PC-3 (cell line): ENCODE measurements at places on chromosomes 5 and 9.

DNA sequence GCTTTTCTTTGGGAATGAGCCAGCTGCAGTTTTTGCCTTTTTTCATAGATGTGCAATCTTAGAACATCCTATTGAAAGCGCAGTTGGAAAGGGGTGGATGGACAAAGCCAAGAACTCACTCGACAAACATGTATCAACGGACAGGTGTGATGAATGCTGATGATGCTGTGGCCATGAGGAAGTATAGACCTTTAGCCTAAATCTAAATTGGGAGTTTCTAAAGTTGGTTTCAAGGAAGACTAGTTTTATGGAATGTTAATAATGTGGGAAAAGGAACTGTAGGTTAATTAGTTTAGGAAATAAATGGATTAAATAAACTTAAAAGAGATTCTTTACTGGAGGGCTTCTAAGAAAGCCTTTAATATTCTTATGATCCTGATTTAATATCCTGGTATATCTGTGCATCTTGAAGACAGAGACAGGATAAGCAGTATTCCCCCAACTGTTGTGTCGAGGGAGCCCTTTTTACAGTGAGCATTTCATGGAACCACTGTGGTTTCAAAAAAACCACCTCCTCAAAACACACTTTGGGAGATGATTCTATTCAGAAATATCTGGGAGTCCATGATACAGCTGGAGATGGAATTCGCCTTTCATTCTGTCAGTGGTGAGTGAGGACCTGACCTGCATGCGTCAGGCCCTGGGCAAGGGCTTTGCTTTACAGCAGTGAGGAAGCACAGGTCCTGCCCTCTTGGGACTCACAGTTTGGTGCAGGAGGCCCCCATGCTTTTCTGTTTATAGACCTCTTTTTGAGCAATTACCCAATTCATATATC is 82.6 kb downstream of the AOPEP start:
- DNase-seq, result no peak

DNA sequence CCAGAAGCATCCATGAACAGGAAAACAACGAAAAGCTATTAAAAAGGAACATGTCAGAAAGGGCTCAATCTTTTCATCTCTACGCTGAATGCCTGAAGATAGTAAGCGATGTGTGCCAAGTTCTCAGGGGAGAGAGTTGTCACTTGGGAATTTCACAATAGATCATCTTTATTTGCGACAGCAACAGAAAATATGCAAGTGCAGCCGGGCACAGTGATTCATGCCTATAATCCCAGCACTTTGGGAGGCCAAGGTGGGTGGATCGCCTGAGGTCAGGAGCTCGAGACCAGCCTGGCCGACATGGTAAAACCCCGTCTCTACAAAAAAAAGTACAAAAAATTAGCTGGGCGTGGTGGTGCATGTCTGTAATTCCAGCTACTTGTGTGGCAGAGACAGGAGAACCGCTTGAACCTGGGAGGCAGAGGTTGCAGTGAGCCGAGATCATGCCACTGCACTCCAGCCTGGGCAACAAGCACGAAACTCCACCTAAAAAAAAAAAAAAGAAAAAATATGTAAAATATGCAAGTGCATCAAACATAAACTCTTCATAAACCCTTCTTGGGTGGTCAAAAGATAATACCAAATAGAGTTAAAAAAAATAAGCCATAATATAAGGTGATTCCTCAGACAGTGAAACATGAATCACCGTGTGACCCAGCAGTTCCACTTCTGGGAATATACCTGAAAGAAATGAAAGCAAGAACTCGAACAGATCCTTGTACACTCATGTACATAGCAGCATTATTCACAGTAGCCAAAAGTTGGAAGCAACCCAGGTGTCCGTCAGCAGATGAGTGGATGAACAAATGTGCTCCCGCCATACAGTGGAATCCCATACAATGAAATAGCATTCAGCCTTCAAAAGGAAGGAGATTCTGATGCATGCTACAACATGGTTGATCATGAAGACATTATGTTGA is 16.2 kb downstream of the SFXN1 start:
- no peak for DNase-seq

GRCh38 chr5:99102073-99102697 is 173.4 kb upstream of the CHD1 start:
- DNase-seq, result no peak

- DNase-seq, result no peak
These were observed 373.3 kb downstream of the TLE4 start for GRCh38 chr9:79945016-79945415.

- DNase-seq, result no peak
These were observed 88.9 kb upstream of the CACNA1B start for GRCh38 chr9:137788561-137789294.

- no peak for DNase-seq
These were observed 8.3 kb downstream of the ATG10 start for GRCh38 chr5:81980160-81980559.
